ENCODE measurements at places on chromosomes 7 and 10. TPM values are rescaled to one million over a fixed set of nuclear protein-coding genes. Genes with fewer than 3 reads are reported as not detected.

The OPN1SW gene
- not detected for total RNA-seq

The CYP3A5 gene
- not detected for total RNA-seq

The CELF2 gene
- 16.9 TPM for total RNA-seq

The VENTX gene
- total RNA-seq = not detected

The KIAA1217 gene
- 18.9 TPM for total RNA-seq

The PLXNA4 gene
- total RNA-seq = 0.14 TPM

The PLA2G12B gene
- total RNA-seq = not detected

DNA sequence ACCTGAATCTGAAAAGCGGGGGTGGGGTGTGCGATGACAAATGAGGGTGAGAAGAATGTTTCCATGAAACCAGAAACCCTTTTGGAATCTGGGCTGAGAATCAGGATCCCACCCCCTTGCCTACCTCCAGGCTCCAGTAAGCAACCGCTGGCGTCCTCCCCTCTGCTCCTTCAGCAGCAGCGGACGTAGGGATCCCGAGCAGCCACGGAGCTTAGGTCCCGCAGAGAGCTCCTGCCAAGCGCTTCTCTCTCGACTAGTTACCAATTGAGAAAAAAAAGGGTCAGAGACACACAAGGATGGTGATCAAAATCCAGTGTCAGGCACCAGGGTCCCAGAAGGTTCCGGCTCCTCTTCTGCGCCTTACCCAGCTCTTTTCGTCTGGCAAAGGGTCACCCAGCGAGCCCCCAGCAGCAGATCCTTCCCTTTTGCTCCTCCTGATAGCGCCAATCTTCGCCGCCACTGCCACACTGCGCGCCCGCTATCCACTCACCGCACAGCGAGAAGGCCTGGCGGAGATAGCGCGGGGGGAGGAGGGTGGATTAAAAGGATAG is 733.5 kb downstream of the ZWINT start:
- DNase-seq = no peak

DNA sequence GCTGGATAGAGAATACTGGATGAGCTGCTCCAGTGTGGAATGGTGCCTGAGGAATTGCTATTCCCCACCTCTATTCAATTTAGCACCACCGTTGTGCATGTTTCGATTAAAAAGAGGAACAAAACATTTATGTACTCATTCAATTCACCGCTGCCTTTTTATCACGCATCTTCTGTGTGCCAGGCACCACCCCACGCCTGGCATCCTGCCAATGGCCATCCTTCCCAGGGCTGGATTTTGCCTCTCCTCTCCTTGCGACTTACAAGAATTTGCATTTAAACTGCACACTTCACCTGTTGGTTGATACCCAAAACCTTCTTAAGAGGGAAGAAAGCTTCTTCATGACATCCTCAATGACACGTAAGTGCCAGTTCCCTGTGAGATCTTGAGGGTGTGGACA is 110.2 kb upstream of the DPP6 start:
- DNase-seq = no peak

GRCh38 chr10:120656107-120656506 is 195.1 kb upstream of the WDR11 start:
- DNase-seq = no peak

DNA sequence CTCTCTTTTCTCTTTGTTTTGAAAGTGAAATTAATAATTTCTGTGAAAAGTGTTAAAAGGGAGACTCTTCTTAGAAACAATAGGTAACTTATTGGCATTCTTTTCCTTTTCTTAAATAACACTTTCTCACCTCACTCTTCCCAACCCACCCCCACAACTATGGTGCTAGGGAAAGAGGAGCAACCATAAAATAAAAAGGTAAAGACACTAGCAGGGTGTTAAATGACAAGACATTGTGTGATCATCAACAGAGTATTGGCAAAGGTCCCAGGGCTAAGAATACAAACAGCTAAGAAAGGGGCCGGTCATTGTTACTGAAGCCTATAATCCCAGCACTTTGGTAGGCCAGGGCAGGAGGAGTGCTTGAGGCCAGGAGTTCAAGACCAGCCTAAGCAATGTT is 183.7 kb downstream of the NEBL start:
- no peak for DNase-seq

DNA sequence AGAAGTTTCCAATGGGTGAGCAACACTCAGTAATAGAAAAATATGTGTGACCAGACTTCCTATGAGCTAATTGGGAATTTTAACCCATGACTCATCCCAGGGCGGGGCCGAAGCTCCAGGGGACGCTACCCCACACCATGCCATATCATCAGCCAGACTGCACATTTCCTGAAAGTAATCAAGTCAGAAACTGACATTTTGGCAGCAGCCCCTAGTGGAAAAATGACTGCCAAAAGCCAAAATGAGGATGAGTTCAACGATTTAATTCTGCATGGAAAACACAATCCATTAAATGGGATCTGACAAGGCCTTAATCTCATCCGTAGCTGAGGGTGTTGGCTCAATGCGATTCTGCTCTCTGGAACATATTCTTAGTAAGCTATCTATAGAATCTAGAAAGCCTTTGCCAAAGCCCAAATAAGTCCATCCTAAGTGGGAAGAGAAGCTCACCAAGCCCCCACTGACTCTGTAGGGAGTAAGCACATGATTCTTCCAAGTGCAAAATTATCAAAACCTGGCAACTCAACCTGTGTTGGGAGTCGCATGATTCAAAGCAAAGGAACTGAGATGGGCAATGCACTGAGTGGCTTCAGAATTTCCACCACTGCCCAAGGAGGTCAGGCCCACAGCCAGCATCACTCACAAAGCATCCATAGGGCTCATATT is 93.1 kb upstream of the PDE1C start:
- DNase-seq = peak; percentile 77

GRCh38 chr7:19744075-19744474 is 29.3 kb downstream of the TMEM196 start:
- DNase-seq = no peak

DNA sequence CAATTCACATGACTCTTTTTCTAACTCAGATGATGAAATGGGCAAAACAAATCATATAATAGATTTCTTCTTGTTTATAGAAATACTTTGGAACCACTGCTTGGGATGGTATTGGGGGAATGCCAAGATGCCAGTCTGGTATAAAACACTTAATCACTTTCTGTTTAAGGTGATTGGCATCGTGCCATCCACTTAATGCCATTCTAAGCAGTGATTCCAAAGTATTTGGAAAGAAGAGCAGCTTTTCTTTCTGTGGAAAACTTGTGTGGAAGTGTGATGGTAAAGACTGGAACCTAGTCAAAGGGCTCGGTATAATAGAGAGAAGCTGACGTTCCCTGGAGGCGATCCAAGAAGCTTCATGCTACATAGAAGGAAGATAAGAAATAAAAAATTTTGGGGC is 120.6 kb downstream of the TMEM26 start:
- DNase-seq = no peak

GRCh38 chr7:77895905-77896304 is 97.3 kb downstream of the PHTF2 start:
- DNase-seq = no peak

GRCh38 chr7:48497521-48497920 is 326.3 kb downstream of the ABCA13 start:
- DNase-seq = no peak
